ENCODE measurements at places on chromosomes 6 and 20.

DNA sequence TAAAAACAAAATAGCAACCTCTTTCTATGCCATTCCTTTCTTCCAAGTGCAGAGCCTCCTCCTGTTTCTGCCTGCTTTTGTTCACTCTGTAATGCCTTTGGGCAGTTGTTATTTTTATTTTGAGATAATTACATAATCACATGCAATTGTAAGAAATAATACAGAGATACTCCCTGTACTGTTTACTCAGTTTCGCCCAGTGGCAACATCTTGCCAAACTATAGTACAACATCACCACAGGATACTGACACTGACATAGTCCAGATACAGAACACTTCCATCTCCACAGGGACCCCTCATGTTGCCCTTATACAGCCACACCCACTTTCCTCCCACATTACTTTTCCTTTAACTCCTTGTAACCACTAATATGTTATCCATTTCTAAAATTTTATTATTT lies 59.7 kb downstream of the BANF2 start:
- DNase-seq: no peak

- no peak for DNase-seq
These were observed 5.5 kb downstream of the SIGLEC1 start for GRCh38 chr20:3706774-3707507.

GRCh38 chr6:41748102-41748477 lies 893 bp upstream of the PGC start:
- no peak for DNase-seq

GRCh38 chr6:98333273-98333672 lies 501.1 kb upstream of the POU3F2 start:
- no peak for DNase-seq

- no peak for DNase-seq
These were observed 197.8 kb downstream of the OGFRL1 start for GRCh38 chr6:71486461-71486860.

GRCh38 chr6:25180630-25181349 lies 98.4 kb upstream of the CARMIL1 start:
- DNase-seq: no peak

- no peak for DNase-seq
These were observed 1057.6 kb downstream of the KIF16B start for GRCh38 chr20:15515691-15516090.
